ENCODE measurements at places on chromosomes 2 and 18. TPM values are rescaled to one million over a fixed set of nuclear protein-coding genes. Genes with fewer than 3 reads are reported as not detected.

GRCh38 chr2:10029875-10030223, 13.5 kb upstream of the KLF11 start:
- peaks cover 11% of the 10 kb centered on the region for H3K4me1 ChIP-seq
- H3K4me3 ChIP-seq: no peak overlapping the region
- H3K27ac ChIP-seq: no peak overlapping the region

DNA sequence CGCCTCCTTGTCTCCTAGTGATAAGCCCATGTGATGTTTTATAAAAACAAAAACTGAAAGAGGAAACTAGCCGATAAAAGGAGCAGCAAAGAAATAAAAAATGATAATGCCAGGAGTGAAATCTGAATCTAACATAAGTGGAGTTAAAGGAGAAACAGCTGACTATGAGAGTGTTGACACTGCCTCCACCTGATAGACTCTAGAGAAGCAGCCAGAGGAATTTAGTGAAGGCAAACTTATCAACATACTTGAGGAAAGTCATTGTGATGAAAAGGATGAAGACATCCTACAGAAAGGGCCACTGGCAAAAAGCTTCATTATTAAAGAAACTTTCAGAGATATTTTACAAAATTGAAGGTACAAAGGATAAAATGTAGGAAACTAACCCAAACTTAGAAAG, 1.9 kb downstream of the M1AP start:
- H3K4me3 ChIP-seq: no peak overlapping the region
- no peak overlapping the region for H3K27ac ChIP-seq
- no peaks in the 10 kb centered on the region for H3K4me1 ChIP-seq
- DNase-seq: no peak

ANKRD62 gene
- not detected for polyA plus RNA-seq

DNA sequence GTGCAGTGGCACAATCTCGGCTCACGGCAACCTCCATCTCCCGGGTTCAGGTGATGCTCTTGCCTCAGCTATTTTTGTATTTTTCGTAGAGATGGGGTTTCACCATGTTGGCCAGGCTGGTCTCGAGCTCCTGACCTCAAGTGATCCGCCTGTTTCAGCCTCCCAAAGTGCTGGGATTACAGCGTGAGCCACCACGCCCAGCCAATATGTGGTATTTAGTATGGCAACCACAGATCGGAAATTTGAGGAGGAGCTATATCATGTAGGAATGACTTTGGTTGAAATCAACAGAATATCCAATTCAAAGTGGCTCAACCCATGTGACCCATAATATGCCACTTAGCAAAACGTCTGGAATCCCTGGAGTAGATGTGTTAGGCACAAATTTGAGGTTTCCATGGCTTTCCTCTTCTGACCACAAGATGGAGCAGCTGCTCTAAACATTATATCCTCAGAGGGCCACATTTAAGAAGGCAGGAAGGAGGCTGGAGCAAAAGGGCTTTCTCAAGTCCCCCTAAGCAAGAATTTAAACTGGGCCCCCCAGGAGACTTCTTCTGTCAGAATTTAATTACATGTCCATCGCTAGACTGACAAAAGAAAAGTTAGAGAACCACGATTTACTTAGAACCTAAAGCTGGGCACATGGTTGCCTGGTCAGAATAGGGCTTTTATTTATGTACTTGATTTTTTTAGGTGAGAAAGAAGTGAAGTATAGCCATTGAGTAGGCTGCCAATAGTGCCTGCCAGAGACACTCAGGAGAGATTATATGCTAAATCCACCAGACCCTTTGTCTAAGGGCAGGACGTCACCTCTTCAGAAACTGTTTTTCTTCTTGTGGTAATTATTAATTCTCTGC, 49.6 kb upstream of the ITSN2 start:
- no peak overlapping the region for H3K4me3 ChIP-seq
- peak; percentile 31 for DNase-seq

DNA sequence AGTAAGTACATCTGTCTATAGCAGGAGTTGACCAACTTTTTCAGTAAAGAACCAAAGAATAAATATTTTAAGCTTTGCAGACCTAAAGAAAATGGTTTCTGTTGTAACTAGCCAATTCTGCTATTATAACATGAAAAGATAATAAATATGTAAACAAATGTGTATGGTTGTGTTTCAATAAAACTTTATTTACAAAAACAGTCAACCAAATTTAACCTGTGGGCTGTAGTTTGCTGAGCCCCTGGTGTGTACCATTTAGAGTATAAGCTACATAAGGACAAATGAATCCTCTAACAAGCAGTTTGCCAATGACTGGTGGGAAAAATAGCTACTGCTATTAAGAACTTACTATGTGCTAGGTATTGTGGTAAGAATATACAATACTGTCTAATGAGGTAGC, 79.4 kb downstream of the MAIP1 start:
- no peak overlapping the region for H3K4me3 ChIP-seq
- H3K36me3 ChIP-seq: no peaks in the 10 kb centered on the region
- H3K27ac ChIP-seq: no peak overlapping the region
- no peaks in the 10 kb centered on the region for H3K4me1 ChIP-seq
- DNase-seq: no peak

DNA sequence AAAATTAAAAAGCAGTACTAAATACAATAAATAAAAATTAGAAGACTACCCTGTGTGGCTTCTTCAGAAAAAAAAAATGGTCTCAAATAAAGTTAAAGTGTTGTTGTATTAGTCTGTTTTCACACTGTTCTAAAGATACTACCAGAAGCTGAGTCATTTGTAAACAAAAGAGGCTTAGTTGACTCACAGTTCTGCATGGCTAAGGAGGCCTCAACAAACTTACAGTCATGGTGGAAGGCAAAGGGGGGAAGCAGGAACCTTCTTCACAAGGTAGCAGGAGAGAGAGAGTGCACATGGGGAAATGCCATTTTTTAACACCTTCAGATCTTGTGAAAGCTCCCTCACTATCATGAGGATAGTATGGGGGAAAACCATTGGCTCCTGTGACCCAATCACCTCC, 612.8 kb downstream of the RNF144A start:
- no peak overlapping the region for H3K27ac ChIP-seq
- no peak for DNase-seq
- H3K36me3 ChIP-seq: no peaks in the 10 kb centered on the region

DNA sequence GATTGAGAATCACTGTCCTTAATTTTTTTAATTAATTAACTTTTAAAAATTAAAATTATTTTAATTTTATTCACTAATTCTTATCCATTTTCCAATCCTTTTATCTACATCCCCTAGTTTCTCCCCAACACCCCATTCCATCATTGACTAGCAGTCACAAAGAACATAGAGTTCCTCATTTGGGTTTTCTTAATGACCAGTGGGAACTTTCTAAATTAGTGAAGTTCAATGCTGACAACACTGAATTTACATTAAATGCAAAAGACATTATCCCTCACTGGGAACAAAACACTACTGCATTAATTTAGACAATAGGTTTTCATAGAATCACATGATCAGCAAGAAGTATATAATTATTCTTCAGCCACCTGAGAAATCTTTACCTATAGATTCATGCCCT, 80.6 kb upstream of the GLS start:
- H3K4me3 ChIP-seq: no peak overlapping the region
- no peak for DNase-seq
- no peak overlapping the region for H3K27ac ChIP-seq
- H3K4me1 ChIP-seq: no peaks in the 10 kb centered on the region
- no peaks in the 10 kb centered on the region for H3K36me3 ChIP-seq

DNA sequence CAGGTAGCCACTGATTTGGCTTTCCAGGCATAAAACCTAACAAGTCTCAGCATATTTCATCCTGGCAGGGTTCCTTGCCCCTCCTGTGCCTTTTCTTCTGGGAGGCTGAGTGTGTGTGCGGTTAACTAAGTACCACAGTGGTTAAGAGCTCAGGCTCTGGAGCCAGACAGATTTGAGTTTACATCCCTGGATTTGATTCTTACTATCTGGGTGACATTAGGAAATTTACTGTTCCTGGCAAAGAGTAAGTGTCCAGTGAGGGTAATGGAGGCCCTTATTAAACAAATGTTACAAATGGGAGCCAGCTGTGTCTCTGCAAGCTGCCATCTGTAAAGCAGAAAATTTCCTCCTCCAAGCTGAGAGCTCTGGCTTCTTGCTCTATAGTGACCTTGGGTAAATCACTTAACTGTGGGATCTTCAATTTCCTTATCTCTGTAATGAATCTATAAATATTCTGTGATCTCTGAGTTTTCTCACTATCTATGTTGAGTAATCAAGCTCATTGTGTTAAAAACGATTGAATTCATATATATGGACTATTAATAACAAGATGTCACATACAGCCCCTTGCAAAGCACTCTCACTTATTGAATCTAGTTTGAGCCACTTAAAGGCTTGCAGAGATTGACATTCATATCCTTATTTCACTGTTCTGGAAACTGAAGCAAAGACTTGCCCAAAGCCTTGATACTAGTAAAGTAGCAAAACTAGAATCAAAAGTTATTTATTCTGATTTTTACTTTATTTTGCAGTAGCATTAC, 6.5 kb upstream of the COBLL1 start:
- no peaks in the 10 kb centered on the region for H3K36me3 ChIP-seq
- DNase-seq: no peak
- H3K27ac ChIP-seq: no peak overlapping the region
- no peak overlapping the region for H3K4me3 ChIP-seq
- no peaks in the 10 kb centered on the region for H3K4me1 ChIP-seq

- no peak overlapping the region for H3K27ac ChIP-seq
- no peaks in the 10 kb centered on the region for H3K4me1 ChIP-seq
- DNase-seq: no peak
- no peaks in the 10 kb centered on the region for H3K36me3 ChIP-seq
- no peaks in the 10 kb centered on the region for H3K27me3 ChIP-seq
Measured at GRCh38 chr2:174868878-174869277, 104.6 kb upstream of the CHRNA1 start.

DNA sequence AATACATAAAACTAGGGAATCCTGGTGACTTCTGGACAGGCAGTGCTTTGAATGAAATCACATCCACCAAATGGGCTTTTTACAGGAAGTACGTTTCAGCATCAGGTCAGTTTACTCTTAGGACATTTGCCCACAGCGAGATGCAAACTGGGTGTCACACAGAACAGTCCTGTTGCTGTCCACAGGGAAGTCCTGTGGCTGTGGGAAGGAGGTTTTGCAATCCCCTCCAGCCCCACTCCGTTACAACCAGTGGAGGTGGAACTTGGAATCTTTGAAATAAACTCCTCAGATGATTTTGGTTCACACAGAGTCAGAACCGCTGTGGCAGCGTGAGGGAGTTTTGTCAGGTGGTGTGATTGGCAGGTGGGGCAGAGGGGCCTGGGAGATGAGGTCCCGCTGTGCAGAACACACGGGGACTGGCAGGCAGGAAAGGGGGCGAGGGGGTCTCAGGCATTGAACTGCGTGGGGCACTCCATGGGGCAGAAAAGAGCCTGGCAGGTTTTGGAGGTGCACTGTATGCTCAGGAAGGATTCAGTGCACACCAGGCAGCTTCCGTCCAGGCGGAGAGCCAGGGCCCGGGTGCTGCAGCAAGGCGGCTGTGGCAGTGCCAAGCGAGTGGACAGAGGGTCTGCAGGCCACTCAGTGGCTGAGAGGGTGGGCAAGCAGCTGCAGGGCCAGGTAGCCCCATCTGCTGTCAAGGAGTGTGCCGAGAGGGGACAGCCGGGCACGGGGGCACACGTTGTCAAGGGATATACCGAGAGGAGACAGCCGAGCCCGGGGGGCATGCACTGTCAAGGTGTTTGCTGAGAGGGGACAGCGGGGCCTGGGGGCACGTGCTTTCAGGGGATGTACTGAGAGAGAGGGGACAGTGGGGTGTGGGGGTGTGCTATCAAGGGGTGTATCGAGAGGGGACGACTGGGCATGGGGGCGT, 148.7 kb downstream of the LDLRAD4 start:
- no peaks in the 10 kb centered on the region for H3K36me3 ChIP-seq
- H3K4me3 ChIP-seq: no peak overlapping the region
- no peak overlapping the region for H3K27ac ChIP-seq

DNA sequence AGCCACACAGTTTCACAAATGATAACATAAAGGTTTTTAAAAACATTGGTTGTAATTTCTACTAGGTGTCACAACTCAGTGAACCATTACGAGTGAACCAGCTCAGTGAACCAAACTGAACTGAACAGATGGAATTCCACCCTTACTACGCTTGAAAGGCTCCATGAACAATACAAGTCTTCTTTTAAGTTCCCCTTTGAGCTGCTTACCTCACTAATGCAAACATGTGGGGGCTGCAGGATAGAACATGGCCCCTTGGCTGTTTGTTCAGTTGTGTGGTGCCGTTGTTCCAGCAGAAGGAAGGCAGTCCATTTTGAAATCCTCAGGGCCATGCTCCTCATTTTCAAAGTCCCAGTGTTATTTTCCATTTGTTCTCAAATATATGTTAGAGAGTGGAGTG, 30.7 kb upstream of the KLHL14 start:
- H3K27ac ChIP-seq: no peak overlapping the region
- no peak overlapping the region for H3K4me3 ChIP-seq
- H3K4me1 ChIP-seq: peaks cover 5% of the 10 kb centered on the region

DNA sequence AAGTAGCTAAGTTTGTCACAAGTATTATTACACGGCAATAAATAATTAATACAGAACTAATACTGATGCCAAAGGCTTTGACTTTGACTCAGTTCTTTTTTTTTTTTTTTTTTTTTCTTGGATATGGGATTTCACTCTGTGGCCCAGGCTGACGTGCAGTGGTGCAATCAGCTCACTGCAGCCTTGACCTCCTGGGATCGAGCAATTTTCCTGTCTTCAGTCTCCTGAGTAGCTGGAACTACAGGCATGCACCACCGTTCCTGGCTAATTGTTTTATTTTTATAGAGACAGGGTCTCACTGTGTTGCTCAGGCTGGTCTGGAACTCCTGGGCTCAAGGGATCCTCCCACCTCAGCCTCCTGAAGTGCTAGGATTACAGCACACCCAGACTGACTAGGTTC, 284.5 kb downstream of the SS18 start:
- no peaks in the 10 kb centered on the region for H3K27me3 ChIP-seq
- no peaks in the 10 kb centered on the region for H3K4me1 ChIP-seq
- H3K27ac ChIP-seq: no peak overlapping the region
- no peak for DNase-seq
- no peak overlapping the region for H3K4me3 ChIP-seq

DNA sequence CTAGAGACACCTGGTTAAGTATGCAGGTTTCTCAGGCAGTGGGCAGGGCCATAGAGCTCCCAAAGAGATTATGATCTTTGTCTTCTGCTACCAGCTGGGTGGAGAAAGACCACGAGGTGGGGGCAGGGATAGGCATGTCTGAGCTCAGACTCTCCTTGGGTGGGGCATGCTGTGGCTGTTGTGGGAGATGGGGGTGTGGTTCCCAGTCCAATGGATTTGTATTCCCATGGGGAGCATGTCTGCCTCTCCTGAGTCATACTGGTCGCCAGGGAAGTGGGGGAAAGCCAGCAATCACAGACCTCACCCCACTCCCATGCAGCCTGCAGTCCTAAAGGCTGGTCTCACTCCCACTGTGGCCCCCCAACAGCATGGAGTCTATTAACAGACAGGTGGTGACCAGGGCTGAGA, 31.4 kb upstream of the RHOB start:
- no peaks in the 10 kb centered on the region for H3K27me3 ChIP-seq
- no peaks in the 10 kb centered on the region for H3K36me3 ChIP-seq
- H3K27ac ChIP-seq: no peak overlapping the region
- no peak overlapping the region for H3K4me3 ChIP-seq

Data from GM12878 (cell line).